Neural progenitor cell (in vitro differentiated cells): ENCODE measurements at places on chromosomes 4 and X.

DNA sequence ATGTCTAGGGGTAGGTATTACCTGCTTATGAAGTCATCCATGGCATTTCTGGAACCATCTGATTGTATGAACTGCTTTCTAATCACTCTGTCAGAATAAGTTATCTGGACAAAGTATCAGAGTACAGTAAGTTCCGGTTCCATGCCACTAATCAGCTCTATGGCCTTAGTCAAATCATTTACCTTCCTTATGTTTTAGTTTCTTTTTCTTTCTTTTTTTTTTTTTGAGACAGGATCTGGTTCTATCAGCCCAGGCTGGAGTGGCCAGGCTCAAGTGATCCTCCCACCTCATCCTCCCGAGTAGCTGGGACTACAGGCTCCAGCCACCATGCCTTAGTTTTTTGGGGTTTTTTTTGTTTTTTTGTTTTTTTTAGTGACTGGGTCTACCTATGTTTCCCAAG, 11.5 kb downstream of the XIAP start:
- no peak for DNase-seq

DNA sequence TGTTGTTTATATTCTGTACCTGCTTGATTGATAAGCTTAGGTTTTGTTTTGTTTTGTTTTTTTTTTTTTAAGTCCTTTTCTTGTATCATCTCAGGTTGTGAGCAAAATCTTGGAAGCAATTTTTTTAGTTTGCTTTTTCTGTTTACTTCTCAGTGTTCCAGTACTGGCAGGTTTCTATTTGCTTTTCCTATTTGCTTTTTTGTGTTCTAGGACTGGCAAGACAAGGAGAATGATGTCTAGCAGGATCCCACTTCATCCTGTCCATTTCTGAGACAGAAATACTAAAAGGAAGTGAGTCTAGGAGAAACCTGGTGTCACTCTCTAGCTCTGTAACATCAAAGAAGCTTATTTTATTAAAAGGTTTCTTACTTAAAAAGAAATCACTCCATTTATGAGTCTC, 15.6 kb downstream of the CXCL13 start:
- no peak for DNase-seq

DNA sequence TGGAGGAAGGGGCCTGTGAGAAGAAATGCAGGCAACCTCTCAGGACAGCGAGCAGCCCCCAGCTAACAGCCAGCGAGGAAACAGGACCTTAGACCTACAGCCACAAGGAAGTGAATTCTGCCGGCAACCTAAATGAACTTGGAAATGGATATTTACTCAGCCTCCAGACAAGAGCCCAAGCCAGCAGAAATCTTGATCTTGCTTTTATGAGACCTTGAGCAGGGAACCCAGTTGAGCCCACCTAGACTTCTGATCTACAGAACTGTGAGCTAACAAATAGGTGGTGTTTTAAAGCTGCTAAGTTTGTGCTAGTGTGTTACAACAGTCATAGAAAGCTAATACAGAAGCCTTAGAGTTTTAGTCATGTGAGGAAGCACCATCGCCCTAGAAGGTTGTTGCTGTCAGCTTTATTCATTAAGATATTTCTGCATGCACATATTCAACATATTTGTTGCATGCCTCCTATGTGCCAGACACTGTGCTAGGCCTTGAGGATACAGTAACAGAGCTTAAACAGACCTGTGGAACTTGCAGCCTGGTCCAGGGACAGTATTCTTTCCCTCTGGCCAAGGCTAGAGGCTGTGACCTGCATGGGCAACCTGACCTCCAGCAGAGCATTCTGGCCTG, 50.3 kb downstream of the NALF2 start:
- DNase-seq = no peak

DNA sequence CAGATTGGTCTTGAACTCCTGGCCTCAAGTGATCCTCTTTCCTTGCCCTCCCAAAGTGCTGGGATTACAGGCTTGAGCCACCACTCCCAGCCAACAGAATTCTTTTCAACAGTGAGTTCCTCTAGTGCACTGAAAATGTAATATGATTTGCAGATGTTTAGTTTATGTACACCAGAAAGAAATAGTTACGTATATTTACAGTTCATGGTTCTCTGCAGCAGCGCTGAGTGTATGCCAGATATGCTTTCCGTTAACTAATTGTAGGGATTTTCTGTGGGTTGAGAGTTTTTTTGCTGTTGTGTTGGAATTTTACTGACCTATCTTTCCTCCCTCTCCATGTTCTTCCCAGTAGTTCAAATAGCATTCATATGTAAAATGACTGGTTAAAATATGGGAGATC, 44.0 kb downstream of the GAB1 start:
- DNase-seq = no peak

DNA sequence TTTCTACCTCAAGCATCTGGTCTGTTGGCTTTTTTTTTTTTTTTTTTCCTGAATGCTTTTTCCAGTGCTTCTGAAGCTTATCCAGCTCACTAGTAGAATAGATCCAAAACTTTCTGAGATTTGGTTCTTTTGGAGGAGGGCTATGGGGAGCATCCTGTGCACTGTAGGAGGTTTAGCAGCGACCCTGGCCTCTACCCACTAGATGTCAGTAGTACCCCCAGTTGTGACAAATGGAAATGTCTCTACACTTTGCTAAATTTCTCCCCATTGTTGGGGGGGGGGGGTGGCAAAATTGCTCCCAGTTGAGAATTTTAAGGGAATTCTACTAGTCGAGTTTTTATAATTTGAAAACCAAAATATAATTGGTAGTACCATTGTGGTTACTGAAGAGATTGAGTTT, 23.0 kb upstream of the PPA2 start:
- peak; percentile 37 for DNase-seq

DNA sequence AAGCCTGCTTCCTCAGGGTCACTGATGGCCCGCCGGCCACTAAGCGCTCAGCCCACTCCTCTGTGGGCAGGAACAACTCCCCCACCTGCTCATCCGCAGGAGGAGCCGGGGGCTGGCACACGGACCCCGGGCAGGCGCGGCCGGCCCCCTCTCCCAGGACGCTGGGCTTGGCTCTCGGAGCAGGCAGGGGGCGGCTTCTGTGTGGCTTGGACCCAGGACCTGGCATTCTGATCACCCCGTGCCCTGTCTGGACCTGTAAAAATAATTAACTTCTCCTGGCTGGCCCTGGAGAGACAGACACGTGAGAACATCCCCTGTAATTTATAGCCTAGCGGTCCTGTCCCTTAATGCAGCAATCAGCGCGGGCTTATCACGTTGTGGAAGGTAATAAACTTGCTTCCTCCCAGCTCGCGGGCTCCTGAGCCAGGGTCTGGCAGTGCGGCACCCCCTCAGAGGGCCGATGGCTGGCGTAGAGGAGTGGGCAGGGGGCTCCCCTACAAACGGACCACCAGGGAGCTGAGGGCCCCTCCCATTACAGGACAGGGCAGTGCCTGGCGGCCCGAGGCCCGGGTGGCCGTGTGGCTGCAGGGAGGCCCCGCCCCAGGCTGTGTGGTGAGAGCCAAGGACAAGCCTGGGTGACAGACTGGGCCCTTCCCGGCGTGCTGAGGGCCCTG, 84.5 kb upstream of the NKX1-1 start:
- no peak for DNase-seq

DNA sequence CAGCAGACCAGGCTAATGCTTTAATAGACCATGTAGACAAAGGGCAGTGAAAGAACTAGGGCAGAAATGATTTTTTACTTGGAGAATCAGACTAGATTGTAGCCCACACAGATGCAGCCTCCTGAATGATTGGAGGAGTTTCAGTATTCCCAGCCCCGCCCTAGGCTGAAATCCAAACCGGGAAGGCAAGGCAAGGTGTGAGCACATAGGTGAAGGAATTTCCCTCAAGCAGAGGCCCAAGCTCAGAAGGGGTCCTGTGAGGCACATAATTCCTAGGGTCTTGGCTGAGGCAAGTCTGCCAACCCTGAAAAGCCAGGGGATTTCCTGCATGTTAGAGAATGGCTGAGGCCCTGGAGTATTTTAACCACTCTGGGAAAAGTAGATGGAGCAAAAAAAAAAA, 56.4 kb upstream of the PAK3 start:
- no peak for DNase-seq

DNA sequence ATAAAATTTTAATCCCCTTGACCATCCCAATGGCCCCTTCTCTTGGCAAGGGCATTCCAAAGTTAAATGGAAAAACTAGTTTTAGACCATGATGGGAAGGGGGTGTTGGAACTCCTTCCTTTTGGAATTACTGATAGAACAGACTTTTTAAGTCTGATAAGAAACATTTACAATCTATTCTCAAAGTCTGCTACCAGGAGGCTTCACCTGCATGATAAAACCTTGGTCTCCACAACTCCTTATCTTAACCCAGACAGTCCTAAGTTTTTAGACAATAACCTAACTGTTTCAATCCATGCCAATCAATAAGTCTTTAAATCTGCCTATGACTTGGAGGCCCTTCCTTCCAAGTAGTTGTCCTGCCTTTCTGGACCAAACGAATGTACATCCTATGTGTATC, 63.9 kb upstream of the PGRMC2 start:
- no peak for DNase-seq

DNA sequence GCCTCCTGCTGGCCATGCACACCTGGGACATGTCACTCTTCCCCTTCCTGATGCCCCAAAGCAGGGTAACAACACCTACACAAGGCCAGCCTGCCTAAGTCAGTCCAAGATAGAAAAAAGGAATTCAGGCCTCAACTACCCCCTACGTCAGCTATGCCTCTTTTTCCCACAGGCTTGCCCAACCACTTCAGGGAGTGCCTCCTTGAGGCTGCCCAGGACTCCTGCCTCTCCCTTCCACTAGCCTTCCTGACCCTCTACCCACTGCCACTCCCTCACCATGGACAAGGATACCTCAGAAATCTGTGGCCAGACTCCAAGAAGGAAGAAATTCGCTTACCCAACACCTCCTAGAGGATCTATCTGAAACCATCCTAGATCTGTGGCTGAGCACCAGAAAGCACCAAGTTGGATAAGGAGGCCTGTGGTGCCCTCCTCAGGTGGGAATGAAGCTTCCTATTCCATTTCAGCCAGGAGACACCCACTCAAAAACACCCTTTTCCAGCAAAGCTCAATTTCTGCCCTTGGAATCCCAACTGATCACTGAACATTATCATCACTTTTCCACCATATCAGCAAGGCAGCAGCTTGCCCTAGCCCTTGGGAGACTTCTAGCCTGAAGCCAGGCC, 1.8 kb downstream of the KDM5C start:
- peak; percentile 19 for DNase-seq

DNA sequence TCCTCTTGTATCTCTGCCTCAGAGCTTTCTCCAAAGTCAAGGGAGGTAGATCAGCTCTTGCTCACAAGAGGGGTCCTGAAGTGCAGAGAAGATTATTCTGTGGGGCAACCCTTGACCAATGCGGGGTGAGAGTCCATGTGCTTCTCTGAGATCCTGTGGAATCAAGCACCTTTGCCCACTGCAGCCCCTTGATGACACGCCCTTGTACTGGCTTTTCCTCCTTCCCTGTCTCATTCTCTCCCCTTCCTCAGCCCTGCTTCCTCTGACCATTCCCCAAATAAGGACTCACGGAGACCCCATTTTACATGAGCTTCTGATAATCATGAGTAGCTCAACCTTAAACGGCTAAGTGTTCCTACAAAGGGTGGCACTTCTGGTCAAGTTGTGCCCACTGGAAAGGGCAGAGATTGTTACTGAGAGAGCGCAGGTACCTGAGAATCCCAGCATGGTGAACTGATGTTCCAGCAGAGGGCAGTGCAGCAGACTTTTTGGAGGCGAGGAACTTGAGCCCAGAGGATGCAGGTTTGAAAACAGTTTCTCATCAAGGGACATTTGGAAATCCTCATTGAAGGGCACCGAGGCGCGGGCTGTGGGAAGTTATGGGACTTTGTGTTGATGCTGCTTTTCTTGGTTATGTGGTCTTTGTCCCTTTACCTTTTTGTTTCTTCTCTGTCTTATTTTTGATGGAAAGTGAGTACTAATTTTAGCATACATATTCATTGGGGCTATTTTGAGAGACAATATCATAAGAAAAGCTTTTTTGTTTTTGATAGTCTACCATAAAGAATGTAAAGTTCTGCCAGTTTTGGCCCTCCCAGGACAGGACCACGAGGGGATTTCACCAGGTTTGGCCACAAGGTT, 201.3 kb downstream of the RBM46 start:
- DNase-seq = peak; percentile 81

GRCh38 chrX:134369576-134369975, 90.4 kb upstream of the HPRT1 start:
- no peak for DNase-seq

- no peak for DNase-seq
These were observed 69.4 kb downstream of the CCKAR start for GRCh38 chr4:26420913-26421312.

DNA sequence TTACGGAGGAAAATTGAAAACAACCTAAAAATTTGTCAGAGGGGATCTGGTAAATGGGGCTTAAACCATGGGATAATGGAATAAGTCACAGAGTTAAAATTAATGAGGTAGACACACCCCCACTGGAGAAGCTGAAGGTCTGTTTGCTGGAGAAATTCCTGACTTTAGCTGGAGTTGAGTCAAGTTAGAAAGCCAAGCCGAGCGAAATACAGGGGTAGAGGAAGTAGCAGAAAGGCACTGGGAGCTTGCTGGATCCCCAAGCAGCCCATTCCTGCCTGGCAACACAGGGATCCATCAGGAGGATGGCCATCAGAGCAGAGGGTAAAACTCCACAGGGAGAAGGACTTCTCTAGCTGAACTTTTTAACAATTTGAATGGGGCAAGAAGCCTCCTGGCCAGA, 163.8 kb downstream of the ATRX start:
- DNase-seq = peak; percentile 14

DNA sequence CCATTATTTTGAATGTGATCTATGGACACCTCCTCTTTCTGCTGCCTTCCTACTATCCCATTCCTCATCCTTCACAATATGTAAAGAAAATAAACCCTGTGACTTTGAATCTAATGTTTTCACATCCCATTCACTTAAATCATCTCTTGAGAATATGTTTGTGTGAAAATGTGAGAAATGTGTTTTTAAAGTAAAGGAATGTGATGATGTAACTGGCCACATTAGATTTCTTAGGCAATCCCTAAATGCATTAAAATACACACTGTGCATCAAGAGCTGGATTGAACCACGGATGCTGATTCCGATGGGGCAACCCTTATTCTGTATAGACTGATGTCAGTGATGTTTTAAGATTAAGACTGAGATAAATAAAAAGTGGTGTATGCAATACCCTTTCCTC, 558.9 kb upstream of the TENM3 start:
- no peak for DNase-seq

DNA sequence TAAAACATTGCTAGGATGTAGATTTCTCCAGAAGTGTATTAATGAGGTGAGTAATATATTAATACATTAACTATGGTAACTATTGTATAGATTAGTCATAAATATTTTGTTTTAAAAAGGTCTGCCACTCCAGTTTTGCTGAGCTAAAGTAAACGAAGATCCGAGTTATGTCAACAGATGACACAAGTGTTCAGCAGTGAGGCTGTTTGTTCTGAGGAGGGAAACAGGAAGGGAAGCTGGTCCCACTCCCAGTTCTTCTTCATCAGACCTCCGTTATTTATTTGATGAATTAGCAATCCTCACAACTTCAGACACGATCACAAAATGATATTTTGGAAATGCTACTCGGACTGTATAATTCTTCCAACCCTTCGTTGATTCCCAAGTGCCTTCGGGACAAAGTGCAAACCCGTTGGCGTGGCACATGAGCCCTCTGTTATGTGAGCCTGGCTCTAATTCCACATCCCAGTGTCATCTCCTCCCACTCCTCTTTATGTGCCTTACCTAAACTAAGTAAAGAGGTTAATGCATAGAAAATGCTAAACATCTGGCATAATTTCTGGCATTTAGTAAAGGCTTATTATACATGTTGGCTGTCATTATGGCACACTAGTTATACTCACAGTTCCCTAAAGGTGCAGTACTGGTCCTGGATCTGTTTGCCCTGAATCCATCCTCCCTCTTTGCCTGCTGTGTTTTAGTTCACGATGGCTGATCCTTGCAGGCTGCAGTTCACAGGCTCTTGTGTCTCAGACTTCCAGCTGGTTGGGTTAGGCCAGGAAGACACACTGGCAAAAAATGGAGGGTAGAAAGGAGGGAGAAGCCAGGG, 190.6 kb upstream of the LNX1 start:
- no peak for DNase-seq
